ENCODE measurements at places on chromosomes 5 and 9.
A peak's percentile ranks its signal among the peaks of the same experiment; 100 is the strongest.

DNA sequence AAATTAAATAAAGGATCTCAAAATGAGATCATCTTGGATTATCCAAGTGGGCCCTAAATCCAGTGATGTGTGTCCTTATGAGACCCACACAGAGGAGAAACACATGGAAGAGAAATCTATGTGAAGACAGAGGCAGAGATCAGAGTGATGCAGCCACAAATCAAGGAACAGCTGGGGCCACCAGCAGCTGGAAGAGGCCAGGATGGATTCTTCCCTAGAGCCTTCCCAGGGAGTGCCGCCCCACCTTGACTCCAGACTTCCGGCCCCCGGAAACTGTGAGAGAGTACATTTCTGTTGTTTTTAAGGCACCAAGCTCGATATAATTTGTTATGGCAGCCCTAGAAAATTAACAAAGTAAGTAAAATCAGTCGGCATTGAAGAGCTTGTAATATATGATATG, 286.9 kb downstream of the FBXL7 start:
- DNase-seq: no peak

DNA sequence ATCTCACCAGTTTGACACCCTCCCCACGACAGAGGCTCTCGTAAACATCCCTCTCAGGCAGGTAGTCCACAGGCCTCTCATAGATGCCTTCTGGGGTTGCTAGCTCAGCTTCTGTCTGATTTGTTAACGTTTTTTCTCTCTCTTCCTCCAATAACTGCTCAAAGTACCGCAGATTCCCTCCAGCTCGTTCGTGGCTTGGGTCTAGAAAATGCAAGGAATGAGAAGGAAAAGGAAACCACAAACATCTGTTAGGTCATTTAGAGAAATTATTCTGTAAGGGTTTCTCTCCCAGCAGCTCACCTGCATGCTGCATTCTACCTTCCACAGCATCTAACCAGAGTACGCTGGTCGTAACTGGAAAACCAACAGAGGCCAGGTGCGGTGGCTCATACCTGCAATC, 18.5 kb downstream of the P4HA2 start:
- no peak for DNase-seq

DNA sequence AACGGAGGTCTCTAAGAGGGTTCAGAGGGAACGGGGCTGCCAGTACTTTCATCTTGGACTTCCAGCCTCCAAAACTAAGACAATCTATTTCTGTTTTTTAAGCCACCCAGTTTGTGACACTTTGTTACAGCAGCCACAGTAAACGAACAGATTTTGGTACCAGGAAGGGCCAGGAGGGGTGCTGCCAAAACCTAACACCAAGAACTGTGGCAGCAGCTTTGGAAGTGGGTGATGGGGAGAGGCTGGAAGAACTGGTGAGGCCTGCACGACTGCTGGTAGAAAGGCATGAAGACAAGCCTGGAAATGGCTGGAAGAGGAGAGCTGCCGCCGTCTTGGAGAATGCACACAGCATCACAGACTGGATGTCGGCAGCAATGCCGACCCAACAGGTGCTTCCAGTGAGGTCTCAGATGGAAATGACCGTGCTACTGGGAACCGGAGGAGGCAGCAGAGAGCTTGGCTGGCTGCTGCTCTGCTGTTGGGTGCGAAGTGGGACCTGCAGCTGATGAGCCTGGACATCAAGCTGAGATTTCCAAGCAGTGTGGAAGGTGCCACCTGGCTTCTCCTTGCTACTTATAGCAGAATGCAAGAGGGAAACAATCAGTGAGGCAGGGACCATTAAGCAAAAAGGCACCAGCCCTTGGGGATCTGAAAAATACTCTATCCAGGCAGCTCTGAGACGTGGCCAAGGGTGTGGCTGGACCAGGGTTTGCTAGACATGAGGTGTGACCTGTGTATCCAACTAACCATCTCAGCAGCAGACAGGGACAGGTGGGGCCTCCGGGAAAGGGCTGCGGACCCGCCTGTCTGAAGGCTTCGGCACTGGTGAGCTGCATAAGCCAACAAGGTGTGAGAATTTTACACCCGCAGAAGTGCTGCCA, 4.7 kb upstream of the TMEM210 start:
- no peak for DNase-seq

DNA sequence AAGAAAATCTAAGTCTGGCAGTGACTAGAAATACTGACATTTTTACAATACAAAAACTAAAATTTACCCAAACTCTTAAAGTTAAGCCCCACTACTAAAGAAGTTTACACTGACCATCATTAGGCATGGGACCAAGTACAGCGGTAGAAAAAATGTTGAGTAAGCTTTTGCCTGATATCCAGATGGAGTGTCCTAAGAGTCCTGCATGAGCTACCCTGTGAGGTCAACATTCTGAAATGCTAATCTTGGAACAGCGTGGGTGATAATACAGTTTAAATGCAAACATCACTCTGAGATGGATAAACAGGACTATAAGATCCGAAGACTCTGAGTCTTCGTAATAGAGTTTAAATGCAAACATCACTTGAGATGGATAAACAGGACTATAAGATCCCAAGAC, 189.7 kb downstream of the DCP2 start:
- no peak for DNase-seq

DNA sequence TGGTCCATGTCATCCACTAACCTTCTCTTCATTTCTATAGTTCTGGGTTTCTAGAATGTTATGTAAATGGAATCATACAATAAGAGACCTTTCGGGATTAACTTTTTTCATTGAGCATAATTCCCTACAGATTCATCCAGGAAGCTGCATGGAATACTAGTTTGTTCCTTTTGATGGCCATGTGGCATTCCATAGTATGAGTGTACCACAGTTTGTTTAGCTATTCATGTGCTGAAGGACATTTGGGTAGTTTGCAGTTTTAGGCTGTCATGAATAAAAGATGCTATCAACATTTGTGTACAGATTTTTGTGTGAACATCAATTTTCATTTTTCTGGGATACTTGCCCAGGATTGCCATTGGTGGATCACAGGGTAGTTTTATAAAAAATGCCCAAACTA, 6.8 kb upstream of the SPTLC1 start:
- no peak for DNase-seq

- no peak for DNase-seq
Measured at GRCh38 chr5:122907276-122907675, 61.9 kb downstream of the SNX24 start.

DNA sequence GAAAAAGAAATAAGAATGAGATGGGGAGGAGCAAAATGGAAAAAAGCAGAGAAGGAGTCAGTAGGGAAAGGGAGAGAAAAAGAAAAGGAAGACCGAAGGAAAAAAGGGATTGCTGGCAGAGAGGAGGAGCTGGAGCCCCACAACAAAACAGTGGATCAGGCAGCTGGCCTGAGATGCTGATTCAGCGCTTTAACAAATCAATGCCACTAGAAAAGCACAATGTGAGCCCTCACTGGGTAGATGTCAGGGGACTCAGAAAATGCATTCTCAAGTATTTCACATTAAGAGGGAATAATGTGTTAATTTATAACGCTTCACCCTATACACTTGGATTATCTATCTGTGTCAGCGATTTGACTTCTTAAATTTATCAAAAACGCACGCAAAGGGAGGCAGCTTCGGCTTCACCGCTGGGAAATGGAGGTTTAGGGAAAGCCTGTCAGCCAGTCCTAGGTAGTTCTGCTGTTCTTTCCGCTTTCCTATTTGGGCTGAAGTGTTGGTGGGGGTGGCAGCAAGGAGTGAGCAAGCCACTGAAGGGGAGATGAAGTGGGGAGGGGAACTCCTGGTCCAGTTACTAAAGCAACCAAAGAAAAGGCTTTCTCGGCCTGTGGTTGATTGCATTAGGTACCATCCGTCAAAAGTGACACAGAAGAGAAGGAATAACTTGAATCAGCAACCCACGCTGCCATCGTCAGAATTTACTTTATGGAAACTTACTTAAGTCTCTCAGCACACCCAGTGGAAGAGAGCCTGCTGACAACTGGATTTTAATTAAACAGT, 161.6 kb downstream of the BNC2 start:
- DNase-seq: no peak

GRCh38 chr9:38110476-38110875, 41.4 kb upstream of the SHB start:
- no peak for DNase-seq

DNA sequence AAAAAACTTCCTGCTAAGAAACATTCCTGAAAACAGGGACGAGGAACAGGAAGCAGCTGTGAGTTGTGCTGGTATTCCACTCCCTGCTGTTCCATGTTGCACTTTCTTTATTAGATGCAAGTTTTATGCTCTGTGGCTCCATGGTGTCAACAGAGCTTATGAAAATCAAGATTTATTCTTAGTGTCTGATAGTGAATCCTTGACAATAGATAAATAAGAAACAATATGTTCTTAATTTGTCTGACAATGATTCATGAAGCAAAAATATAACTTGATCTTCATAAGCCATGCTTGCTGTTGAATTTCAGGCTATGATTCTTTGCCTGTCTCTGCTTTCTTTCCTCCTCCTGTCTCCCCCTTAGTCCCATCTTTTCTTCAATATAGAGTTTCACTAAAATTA, 119.6 kb downstream of the DROSHA start:
- DNase-seq: no peak

- DNase-seq: no peak
Measured at GRCh38 chr5:53556001-53556400, 4.4 kb upstream of the NDUFS4 start.

- no peak for DNase-seq
Measured at GRCh38 chr9:105216440-105217178, 27.8 kb upstream of the SLC44A1 start.

DNA sequence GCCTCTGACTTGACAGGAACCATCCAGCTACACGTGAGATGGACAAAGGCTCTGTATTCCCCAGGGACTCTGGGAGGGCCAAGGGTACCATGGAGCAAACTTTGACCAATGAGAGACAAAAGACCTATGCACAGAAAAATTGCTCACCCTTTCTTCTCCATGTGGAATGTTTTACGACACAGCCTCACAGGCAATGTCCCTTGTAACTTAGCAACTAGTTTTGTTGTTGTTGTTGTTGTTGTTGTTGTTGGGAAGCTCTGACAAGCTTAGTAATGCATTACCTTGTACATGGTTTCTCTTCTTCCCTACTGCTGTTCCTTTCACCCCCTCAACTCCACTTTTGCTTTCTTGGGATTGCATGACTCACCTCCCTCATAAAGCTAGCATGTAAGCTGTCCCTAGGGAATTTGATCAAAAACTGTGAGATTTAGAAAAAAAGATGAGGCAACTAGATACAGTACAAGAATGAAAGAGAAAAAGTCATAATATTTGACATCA, 550.9 kb downstream of the RAB3C start:
- DNase-seq: no peak

GRCh38 chr5:34719029-34719428, 62.9 kb downstream of the RAI14 start:
- DNase-seq: no peak

DNA sequence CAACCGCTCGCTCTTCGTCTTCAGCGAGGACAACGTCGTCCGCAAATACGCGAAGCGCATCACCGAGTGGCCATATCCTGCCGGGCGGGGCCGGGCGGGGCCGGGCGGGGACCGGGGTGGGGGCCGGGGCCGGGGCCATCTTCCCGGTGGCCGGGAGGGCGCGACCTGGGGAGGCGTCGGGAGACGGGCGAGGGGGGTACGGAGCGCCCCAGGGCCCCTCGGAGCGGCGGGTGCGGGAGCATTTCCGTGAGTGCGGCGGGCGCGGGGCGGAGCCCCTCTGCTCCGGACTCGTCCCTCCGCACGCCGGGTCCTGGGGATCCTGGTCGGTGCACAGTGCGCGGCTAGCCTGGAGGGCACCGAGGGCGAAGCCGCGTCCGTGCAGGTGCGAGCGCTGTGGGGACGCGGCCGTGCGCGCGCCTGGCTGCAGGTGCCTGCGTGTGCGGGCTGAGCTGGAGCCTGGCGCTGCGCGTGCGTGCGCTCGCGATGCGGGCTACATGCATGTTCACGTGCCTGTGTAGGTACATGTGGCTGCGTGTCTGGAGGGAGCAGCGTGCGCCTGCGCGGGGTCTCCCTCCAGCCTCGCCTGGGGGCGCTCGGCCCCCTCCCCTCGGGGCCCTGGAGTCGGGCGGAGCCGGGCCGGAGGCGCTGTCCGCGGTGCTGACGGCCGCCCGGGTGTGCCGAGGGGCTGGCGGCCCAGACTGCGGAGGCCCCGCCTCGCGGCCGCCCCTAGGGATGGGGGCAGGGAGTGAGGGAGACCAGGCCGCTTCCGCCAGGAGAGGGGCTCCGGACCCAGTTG, 762 bp downstream of the CACNA1B start:
- DNase-seq: no peak

GRCh38 chr5:15421381-15421780, 78.6 kb upstream of the FBXL7 start:
- no peak for DNase-seq

DNA sequence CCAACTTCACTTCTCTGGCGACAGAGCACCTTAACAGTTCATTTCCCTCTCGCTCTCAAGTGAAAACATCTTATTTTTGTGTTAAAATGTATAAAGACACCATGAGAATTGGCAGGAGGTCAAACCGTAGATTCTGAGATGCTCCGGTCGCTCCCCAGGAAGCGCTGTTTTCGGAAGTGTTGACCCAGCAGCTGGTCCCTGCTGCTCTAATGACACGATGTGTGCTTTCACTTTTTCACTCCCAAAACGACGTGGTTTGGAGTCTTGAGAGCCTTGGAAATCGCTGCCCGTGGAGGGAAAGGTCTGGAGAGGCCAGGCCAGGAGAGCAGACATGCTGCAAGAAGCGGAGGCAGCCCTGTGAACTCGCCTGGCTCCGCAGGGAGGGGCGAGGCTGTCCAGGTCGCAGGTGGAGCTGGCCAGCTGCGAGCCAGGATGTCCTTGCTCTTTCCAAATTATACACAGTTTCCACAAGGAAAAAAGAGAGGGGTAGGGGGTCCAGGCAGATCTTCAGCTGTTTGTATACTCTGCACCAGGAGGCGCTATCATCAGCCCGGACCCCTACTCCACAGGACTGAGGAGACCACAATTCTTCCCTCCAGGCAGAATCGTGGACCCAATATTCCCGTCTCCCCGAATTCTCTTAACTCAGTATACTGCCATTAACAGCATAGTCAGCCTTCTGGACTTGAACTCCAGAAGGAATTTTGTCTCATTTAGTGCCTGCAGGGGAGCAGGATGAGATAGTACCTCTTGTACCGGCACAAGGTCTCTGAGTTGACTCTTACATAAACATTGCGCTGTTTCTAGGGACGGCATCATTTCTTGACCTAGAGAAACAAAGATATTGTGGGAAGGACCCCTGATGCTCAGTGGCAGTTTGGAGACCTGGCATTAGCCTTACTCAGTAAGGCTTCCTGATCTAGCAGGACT, 248.6 kb upstream of the ANKRD55 start:
- peak; percentile 23 for DNase-seq

- no peak for DNase-seq
Measured at GRCh38 chr9:14313378-14313940, 482 bp downstream of the NFIB start.

Measured in posterior cingulate gyrus (tissue), 11 donors.